Endothelial cell (in vitro differentiated cells): ENCODE measurements at places on chromosomes 2 and 18. TPM values are rescaled to one million over a fixed set of nuclear protein-coding genes. Genes with fewer than 3 reads are reported as not detected.

GRCh38 chr18:44732599-44732998 is 51.9 kb downstream of the SETBP1 start:
- no peak overlapping the region for H3K4me3 ChIP-seq
- peaks cover 57% of the 10 kb centered on the region for H3K4me1 ChIP-seq
- DNase-seq, result no peak
- H3K36me3 ChIP-seq, result peaks cover 64% of the 10 kb centered on the region

DNA sequence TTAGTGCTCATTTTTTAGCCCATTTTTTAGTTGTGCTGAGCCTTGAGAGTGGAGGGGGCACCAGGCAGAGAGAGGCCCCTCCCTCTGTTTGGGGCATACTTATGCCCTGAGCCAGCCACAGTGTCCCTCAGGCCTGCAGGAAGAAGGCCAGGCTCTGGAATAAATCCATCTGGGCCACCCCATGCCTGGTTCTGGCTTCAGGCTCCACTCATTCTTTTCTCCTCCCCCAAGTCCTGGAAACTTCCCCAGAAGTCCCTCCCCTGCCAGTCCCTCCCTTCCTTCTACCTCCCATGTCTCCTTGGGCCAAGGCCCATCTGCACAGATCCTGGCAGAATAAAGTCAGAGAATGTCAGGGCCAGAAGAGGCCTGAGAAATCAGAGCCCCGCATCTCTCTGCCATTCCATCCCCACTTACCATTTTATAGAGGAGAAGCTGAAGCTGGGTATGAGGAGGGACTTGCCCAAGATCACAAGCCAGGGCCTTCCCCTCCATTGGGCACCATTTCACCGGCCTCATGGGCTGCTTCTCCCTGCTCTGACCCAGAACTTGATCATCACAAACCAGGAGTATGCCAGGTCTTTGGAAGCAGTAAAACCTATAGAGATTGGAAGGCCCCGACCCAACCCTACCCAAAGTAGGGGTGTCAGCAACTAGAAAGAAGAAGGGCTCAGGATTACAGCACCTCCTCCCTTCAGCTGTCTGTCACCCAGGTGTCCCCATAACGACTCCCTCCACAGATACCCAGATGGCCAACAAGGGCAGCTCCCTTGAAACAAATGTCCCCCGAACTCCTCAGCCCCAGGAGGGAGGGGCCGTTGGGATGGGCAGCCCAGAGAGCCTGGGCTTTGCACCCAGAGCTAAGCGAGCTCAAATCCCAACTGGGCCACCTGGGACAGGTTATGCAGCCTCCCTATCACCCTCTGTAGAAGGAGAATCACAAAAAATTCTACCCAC is 108.4 kb downstream of the POLR1A start:
- no peak for DNase-seq
- H3K4me3 ChIP-seq, result no peak overlapping the region
- H3K27ac ChIP-seq, result no peak overlapping the region
- H3K36me3 ChIP-seq, result peaks cover 4% of the 10 kb centered on the region
- H3K4me1 ChIP-seq, result peaks cover 5% of the 10 kb centered on the region
- peaks cover 2% of the 10 kb centered on the region for H3K27me3 ChIP-seq

The GLI2 gene
- total RNA-seq, result 1.2 TPM

The CEP68 gene
- 63.3 TPM for total RNA-seq

- no peak overlapping the region for H3K27ac ChIP-seq
- no peaks in the 10 kb centered on the region for H3K27me3 ChIP-seq
Measured at GRCh38 chr2:221517696-221518151, 54.4 kb downstream of the EPHA4 start.

The MSTN gene
- 0.13 TPM for total RNA-seq

The NEU2 gene
- total RNA-seq, result not detected

The CMPK2 gene
- total RNA-seq, result 0.49 TPM

DNA sequence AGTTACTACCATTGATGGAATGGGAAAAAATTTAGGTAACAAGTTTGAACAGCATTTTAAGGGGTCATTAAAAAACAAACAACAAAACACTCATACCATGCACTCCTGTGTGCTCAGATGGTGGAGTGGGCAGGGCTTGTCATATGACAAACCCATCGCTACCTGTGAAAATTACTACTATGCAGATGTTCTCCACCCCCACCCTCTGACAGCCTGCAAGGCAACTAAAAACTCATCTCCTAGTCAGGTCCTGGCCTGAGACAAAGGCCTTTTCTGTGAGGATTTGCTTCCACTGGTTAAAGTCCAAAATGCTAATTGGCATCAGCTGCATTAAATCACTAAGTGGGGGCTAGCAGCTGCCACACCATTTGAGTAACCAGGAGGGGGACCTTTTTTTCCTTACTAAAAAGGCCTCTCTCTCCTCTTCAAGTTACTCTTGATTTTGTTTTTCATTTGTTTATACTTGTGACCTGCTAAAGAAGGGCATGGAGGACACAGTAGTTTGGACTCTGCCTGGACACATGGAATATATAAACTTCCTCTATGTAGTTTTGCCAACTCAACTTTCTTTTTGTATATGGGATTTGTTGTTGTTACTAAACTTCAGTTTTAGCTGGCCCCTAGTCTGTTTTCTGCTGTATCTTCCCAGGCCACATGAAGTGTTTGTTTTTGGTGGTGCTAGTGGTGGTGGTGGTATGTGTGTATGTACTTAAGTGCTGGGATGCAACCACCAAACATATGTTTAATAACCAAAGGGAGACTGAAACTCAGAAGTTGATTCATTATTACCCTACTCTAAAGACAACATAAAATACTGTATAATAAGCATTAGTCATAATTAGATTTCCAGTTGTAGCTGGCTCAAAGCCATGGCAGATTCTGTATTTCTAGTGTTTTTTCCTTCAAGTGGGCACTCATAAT is 121.3 kb downstream of the MAP4K4 start:
- H3K27ac ChIP-seq, result peak overlapping the region; percentile 4
- H3K4me3 ChIP-seq, result no peak overlapping the region
- H3K27me3 ChIP-seq, result peaks cover 12% of the 10 kb centered on the region
- peaks cover 57% of the 10 kb centered on the region for H3K4me1 ChIP-seq

GRCh38 chr2:62197011-62197924 is 1.4 kb downstream of the B3GNT2 start:
- H3K27me3 ChIP-seq, result peaks cover 2% of the 10 kb centered on the region
- DNase-seq, result peak; percentile 54
- peaks cover 44% of the 10 kb centered on the region for H3K4me1 ChIP-seq
- H3K4me3 ChIP-seq, result peak overlapping the region; percentile 96

GRCh38 chr2:238484522-238485452 is 58.1 kb downstream of the ASB1 start:
- H3K27me3 ChIP-seq, result peaks cover 2% of the 10 kb centered on the region
- DNase-seq, result no peak
- no peaks in the 10 kb centered on the region for H3K36me3 ChIP-seq
- no peak overlapping the region for H3K4me3 ChIP-seq

- no peak overlapping the region for H3K27ac ChIP-seq
- H3K4me3 ChIP-seq, result no peak overlapping the region
- H3K36me3 ChIP-seq, result peaks cover 3% of the 10 kb centered on the region
- DNase-seq, result no peak
- peaks cover 59% of the 10 kb centered on the region for H3K4me1 ChIP-seq
Measured at GRCh38 chr2:158718851-158719250, 76.3 kb upstream of the DAPL1 start.

DNA sequence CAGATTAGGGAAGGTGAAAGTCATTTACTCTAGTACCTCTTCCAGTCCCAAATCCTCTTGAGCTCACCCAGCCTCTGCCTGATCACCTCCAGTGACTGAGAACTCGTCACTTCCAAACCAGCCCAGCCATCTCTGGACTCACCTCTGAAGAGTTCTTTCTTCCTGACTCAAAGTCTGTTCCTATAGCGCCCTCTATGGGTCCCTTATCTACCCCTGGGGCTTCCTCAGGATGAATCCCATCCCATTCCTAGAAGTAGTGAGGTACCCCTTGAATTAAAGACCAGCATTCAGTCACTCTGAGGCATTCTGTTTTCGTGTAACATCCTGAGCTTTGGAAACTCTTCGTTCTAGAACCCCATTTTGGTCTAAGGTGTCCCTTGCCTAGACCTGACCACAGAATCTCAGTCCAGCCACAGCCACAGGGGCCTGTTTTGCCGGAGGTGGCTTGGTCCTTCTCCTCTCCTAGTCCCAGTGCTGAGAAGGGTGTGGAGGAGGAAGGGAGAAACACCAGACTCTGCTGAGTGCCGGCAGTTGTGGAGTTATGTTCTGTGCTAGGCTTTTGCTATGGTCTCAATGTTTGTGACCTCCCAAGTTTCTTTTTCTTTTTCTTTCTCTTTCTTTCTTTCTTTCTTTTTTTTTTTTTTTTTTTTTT is 32.7 kb downstream of the SIX3 start:
- H3K36me3 ChIP-seq, result no peaks in the 10 kb centered on the region
- H3K27ac ChIP-seq, result no peak overlapping the region
- H3K4me1 ChIP-seq, result peaks cover 16% of the 10 kb centered on the region
- DNase-seq, result peak; percentile 60
- no peak overlapping the region for H3K4me3 ChIP-seq
- peaks cover 3% of the 10 kb centered on the region for H3K27me3 ChIP-seq

GRCh38 chr2:53131416-53131815 is 636.2 kb upstream of the CHAC2 start:
- H3K27ac ChIP-seq, result no peak overlapping the region
- H3K36me3 ChIP-seq, result no peaks in the 10 kb centered on the region
- no peaks in the 10 kb centered on the region for H3K4me1 ChIP-seq
- H3K4me3 ChIP-seq, result no peak overlapping the region
- no peak for DNase-seq

GRCh38 chr2:206739271-206739670 is 21.1 kb upstream of the DYTN start:
- no peak overlapping the region for H3K27ac ChIP-seq
- DNase-seq, result no peak
- H3K36me3 ChIP-seq, result no peaks in the 10 kb centered on the region
- H3K4me3 ChIP-seq, result no peak overlapping the region

- no peak overlapping the region for H3K4me3 ChIP-seq
- H3K4me1 ChIP-seq, result peaks cover 57% of the 10 kb centered on the region
- H3K27ac ChIP-seq, result no peak overlapping the region
- H3K36me3 ChIP-seq, result peaks cover 26% of the 10 kb centered on the region
- peaks cover 2% of the 10 kb centered on the region for H3K27me3 ChIP-seq
- DNase-seq, result no peak
Measured at GRCh38 chr2:33215299-33215698, 261.1 kb upstream of the RASGRP3 start.

GRCh38 chr2:139225961-139226360 is 445.8 kb upstream of the NXPH2 start:
- no peak for DNase-seq
- no peaks in the 10 kb centered on the region for H3K4me1 ChIP-seq
- H3K4me3 ChIP-seq, result no peak overlapping the region
- H3K27ac ChIP-seq, result no peak overlapping the region

The PLCD4 gene
- 90.2 TPM for total RNA-seq

- no peak overlapping the region for H3K4me3 ChIP-seq
- H3K27me3 ChIP-seq, result peaks cover 1% of the 10 kb centered on the region
- DNase-seq, result no peak
Measured at GRCh38 chr2:83900862-83901261, 558.2 kb downstream of the SUCLG1 start.

The AP1S3 gene
- total RNA-seq, result 0.80 TPM

The LRRC30 gene
- total RNA-seq, result not detected
